ENCODE measurements at places on chromosomes 11 and 22.

GRCh38 chr22:20399866-20400605 is 6.1 kb downstream of the ZNF74 start:
- no peak for DNase-seq

DNA sequence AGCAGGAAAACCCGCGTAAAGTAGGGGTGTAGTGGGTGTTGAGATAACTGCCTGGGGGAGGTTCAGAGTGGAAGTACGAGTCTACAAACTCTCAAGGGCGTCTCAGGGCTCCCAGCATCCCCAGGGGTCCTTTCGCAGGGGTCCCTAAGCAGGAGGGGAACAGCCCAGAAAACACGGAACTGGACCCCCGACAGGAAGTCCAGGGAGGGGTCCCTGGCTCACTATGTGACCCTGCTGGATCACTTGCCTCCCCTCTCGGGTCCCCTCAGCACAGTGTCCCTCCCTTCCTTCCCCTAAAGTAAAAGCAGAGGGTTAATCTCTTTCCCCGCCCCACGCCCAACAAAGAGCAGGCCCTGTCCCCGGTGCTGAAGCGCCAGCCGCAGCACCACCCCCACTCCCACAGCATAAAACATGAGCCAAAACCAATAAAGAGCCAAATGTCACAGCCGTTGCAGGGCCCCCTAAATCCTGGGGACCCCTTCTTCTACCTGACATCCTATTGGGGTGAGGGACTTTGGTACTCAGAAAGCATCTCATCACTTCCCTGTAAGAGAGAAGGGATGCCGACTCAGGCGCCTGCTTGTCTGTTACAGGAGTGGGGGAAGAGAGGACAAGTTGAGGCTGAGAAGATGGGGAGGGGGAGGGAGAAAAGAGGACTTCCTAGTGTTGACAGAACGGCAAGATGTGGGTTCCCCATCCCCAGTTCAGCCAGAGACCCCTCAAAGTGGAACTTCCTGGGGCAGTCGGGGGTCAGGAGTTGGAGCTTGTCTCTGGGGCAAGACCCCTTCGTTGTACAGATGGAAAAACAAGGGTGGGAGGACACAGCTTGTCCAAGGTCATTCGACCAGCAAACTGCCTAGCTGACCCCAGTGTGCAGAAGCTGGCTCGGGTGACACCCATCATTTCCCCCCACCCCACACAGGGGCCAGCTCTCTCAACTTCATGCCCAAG is 1.4 kb upstream of the NEFH start:
- no peak for DNase-seq

- DNase-seq = no peak
Measured at GRCh38 chr11:12390687-12391110, 13.3 kb downstream of the PARVA start.

DNA sequence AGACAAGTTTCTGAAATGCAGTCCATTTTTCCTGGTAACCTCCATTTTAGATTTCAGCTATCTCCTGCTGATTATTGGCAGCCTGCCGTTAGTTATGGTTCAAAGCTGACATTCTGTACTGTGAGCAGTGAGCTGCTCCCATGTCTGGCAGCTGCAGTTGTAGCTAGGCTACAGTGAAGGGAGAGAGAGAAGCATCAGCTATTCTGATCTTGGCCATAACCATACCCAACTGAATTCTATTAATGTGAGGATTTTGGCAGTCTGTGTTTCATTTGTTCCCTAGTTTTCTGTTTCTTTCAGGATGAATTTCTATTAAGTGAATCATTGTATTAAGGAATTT is 33.4 kb downstream of the SIK2 start:
- DNase-seq = peak; percentile 32

DNA sequence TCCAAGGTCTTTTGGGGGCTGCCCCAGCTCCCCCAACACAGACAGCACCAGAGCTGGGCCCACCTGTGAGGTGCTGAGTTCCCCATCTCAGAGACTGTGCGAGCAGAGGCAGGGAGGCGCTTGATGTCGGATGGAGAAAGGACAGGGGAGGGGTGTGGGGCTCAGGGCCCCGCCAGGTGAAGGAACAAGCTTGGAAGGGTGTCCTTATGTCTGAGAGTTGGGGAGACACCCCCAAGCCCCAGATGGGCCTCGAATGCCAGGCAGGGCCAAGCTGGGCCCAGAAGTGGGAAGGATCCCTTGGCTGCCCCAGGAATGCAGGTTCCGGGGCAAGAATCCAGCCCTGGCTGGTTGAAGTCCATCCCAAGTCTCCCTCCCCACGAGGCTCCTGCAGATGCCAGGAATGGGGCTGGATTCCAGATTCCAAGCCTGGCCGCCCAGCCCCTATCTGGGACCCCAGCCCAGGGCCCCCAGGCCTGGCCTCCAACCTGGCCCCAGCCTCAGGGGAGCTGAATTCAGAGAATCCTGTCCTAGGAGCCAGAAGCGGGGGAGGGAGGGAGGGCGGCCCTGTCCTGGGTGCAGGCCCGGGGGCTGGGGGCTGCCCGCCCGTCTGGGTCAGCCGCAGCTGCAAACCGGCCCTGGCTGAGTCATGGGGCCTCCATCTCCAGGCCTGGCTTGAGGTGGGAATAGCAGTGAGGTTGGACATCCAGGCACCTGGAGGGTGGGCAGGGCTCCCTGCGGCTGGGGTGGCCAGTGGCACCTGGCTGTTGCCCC is 50.9 kb downstream of the CDKN1C start:
- DNase-seq = no peak

DNA sequence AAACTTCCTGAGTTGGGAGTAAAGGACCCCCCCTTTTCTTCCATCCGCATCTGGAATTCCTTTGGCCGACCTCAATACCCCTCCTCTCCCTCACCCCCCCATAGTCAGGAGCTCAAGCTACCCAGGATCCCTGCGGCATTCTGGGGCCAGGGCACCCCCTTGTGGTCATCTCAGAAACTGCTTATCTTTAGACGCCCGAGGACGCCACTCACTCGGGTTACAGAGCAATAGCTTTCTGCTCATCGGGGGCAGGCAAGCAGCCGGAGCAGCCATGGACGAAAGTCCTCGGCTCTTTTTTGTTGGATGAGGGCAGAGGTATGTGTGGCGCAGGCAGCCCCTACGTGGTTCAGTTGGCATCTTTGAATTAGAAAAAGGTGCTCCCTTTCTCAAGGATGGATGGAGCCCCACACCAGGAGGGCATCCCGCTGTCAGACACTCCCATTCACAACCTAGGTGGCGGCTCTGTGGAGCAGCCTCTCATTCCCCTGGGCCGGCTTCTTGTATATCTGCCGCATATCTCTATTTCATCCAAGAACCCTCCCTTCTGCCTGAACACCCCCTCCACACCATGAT is 2.3 kb downstream of the C1QTNF5 start:
- DNase-seq = peak; percentile 58

DNA sequence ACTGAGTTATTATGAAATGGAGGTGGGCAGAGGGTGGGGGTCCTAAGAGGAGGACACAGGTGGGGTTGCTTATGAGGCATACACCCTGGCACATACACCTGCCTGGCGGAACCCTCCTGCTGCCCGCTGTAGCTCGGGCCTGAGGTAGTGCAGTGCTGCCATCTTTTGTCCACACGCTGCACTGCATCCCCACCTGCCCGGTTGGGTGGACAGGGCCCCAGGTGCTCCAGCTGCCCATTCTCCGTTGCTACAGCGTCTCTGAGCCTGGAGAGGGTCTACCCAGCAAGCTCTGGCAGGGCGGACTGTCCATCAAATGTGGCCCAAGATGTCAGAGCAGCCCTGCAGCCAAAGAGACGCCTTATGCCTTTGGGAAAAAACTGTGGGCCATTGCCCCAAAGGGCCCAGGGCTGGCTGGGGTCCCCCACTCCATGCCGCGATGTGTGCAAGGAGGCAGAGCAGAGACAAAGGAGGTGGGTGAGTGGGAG is 131.2 kb downstream of the BUD13 start:
- DNase-seq = peak; percentile 33

DNA sequence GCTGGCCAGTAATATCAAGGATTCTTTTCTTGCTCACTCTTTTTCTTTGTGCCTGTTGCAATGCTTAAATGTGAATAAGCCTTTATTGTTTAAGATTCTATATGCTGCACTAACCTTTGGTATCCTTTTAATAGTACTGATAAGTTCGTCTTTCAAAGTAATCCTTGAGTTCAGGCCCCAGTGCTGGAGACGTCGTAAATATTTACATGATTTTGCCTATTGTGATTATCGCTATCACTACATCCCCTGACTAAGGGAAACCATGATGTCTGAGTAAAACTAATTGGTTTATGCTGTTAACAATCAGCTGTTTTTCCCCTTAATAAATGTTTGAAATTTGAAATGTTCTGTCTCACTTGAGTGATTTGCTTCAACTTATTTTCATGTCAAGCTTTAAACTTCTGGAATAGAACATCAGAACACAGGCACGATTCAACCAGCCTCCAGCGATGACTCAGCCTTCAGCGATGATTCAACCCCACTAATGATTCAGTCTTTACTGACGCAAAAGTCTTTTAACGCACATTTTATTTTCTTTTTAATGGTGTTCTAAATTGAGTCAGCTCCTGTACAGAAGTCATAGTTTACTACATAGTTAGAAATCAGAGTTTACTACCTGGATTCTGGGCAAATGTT is 3.9 kb downstream of the HTATIP2 start:
- DNase-seq = no peak

- DNase-seq = no peak
Measured at GRCh38 chr11:34609850-34610249, 11.0 kb upstream of the EHF start.

DNA sequence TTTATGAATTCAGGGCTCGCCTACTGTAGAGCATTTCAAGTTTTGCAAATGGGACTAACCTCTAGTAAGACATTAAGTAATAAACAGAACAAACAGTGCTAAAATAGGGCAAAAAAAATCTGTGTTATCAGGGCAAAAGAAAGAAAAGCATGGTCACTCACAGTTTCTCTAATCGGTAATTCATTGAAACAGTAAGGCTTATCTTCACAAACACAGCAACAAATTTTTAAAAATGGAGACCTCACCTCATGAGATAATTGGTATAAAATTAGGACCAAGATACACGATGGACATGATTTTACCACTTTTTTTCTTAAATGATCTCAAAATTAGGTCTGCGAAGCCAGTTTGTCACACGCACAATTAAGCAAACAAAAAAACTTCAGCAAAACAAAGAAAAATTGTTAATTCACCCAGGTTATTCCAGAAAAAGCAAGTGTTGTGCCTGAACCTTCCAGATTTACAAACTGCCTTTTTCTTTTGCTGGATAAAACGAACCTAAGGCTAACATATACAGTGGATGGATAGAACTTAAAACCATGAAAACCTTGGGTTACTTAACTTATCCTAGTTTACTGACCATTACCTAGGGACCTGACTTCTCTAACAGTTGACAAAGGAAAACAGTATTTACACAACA is 1.4 kb downstream of the TMEM123 start:
- DNase-seq = no peak

- DNase-seq = no peak
Measured at GRCh38 chr11:18223591-18224387, 12.8 kb downstream of the SAA4 start.

DNA sequence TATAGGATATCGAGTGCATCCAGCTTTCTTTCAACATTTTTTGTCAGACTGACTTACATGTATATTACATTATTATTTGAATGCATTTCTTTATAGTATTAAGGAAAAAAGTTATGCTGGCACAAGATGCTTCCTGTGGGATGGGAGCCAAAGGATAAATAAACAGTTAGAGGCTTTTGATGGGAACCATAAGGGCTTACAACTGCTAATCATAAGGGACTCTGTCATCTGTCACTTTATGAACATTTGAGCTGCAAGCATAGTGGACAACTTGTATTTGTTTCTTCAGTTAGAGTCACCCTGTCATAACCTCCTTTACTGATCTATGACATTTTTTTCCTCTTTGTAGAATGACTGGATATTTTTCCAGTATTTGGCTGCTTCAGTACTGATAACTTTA is 132.4 kb upstream of the CHORDC1 start:
- no peak for DNase-seq
